CD4-positive, alpha-beta T cell treated with Interleukin-15 for 1 hour (primary cell): ENCODE measurements at places on chromosomes 5 and 9.

GRCh38 chr5:136538534-136538933, 173.2 kb upstream of the TRPC7 start:
- no peak for DNase-seq

DNA sequence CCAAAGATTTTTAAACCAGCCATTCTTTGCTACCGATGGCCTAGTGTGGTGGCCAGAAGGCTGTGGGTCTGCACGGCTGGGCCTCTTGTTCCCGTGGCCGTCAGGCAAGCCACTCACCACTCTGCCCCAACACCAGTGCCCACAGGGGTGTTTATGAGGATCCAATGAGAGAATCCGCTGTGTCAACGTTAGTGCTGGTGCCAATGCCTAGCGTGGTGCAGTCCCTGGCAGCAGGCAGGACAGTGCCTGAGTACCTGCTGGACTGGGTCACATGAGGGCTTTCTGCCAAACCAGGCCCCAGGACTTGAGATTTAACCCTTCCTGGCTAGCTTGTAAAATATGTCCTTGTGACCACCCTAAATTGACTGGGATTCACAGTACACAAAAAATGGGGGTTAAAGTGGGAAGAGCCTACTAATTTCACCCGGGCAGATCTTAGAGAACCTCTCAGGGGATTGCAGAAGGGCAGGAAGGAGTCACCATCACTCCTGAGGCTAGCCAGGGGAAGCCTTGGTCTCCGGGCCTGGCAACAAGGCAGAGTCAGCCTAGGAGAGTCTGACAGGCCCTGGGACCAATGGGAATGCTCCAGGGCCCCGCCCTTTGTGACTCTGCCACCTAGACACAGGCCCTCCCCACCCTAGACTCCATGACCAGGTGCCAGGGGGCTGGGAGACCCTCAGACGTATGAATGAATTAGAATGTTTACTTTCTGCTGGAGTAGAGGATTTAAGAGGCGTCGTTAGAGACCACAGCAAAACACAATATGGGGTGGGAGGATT, 63.2 kb upstream of the FSTL4 start:
- no peak for DNase-seq

GRCh38 chr5:159833846-159834245, 82.4 kb upstream of the ADRA1B start:
- no peak for DNase-seq

GRCh38 chr9:36934478-36935065, 99.5 kb downstream of the PAX5 start:
- DNase-seq: no peak

DNA sequence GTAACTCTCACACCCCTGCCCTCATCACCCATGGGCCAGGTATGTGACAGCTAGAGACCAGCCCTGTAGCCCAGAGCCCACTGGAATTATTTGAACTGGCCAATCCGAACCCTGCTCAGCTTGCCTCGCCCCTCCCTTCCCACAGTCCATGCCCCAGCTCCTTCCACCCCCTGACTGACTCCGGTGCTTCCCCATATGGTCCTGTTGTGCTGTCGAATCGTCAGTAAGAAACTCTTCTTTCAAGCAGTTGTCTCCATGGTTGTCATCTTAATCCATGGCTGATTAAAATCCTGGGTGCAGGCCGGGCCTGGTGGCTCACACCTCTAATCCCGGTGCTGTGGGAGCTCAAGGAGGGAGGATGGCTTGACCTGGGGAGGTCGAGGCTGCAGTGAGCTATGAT, 118.5 kb downstream of the COL23A1 start:
- DNase-seq: no peak
